ENCODE measurements at places on chromosomes 3 and 15.
A peak's percentile ranks its signal among the peaks of the same experiment; 100 is the strongest.

- DNase-seq = peak; percentile 85
These were observed 325.3 kb downstream of the THSD4 start for GRCh38 chr15:71440489-71441110.

- DNase-seq = peak; percentile 88
These were observed 186.9 kb downstream of the FAM43A start for GRCh38 chr3:194872669-194872977.

DNA sequence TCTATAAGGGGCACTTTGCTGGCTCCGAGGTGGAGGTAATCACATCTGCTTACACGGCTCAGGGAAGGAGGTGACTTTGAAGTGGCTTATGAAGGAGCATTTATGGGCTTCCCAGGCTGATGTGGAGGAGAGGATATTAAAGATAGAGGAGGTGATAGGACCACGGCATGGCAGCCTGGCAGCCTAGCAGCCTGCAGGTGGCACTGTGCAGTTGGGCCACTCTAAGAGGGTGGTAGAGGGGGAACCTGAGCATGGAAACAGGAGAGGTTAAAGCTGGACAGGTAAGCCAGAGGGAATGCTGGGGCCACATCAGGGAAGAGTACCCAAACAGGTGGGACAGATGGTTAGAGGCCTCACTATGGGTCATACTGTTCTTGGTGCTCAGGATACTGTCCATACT, 375.0 kb downstream of the WDR72 start:
- DNase-seq = no peak

DNA sequence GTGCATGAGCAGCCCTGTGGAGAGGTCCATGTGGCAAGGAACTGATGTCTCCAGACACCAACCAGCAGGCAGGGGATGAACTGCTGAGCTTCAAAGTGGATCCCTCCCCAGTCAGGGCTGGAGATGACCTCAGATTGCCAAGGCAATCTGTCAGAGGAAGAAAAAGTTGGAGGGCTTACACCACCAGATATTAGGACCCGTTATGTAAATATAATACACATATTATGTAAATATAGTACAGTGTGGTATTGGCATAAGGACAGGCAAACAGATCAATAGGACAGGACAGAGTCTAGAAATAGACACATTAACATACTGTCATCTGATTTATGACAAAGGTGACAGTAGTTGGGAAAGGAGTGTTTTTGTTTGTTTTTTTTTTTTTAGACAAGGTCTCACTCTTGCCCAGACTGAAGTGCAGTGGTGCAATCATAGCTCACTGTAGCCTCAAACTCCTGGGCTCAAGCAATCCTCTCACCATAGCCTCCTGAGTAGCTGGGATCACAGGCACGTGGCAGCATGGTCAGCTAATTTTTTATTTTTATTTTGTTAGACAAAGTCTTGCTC, 18.0 kb upstream of the RAB7A start:
- DNase-seq = no peak

DNA sequence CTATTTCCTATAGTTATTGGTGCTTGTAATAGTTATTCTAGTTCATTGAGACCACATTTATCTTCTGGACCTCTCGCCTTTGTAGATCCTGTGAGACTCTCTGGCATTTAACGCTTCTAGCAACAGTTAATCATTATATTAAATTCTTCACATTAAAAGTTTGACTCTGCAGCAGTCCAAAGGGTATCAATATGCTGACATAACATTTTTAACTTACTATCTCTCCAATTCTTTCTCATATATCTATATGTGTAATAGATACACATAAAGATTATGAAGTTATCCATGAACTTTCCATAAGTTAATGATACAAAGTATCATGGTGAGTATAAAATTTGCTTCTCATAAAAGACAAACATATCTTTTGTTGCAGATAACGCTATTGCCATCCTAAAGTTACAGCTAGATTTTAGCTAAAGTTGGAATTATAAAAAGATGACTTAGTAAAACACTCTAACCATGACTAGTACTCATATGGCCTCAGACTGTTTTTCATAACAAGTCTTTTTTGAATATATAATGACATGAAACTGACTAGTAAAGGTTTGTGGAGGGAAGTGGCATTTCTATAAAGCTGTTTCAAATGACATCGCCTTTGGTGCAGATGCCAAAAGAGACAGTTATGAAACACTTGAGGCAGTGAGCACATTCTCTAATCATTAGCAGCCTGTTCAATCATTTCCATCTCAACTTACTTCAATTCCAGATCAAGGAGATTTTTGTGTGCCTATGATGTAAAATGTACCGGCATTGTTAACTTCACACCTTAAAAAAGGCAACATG, 379.3 kb upstream of the CBLB start:
- peak; percentile 68 for DNase-seq

- DNase-seq = no peak
These were observed 11.4 kb upstream of the EIF1B start for GRCh38 chr3:40298075-40298474.

DNA sequence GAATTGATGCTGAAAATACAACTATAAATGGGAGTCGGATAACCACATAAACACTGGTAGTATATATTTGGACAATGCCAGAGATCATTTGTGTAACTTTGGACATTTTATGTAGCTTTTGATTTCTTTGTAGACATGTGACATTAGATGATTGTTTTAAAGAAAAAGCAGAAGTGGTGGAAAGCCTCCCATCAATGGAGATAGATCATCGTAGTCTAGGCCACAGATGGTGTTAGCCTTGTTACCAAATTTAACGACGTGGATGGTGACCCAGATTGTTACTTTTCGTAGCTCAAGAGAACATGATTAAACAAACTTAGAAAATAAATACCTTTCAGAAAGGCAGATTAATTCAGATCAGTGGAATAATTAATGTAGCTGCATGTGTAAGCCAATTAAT, 8.8 kb downstream of the CACNA1D start:
- DNase-seq = no peak

DNA sequence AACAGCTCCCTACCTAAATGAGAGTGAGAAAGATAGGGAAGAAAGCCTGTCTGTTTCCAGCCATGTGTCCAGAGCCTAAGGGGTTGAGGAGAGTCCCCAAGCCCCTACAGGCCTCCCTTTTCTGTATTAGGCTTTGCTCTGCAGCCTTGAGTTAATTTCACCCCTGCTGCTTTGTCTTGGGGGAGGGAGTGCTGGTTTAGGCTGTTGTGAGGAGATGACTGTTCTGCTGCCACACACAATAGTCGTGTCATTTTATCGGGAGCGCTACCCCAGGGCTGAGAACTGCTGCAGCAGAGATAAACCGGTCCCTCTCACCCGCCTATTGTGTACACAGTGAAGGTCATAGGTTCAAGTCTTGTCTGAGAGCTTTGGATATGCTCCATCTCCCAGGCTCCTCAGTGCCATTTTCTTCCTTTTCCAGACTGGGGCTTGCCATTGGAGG, 1.4 kb downstream of the ZNF609 start:
- no peak for DNase-seq

DNA sequence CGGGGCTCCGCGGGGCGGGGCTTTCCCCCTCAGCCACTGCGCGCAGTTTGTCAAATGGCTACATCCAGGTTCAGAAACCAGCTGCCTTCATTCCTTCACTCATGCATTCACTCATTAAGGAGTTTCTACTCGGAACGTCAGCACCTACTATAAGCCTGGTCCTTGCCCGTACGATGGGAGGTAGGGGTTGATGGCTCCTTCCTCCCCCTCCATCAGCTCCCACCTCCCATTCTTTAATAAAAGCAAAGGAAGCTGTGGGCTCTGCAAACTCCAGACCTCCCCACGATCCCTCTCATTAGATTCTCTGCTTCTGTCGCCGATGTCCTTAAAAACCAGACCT, 267 bp upstream of the CFAP92 start:
- no peak for DNase-seq

GRCh38 chr3:174810254-174810653, 48.9 kb upstream of the NAALADL2 start:
- DNase-seq = no peak

GRCh38 chr15:53208751-53209150, 418.6 kb upstream of the ONECUT1 start:
- no peak for DNase-seq

- peak; percentile 1 for DNase-seq
These were observed 260.4 kb upstream of the GPR149 start for GRCh38 chr3:154690413-154690812.

DNA sequence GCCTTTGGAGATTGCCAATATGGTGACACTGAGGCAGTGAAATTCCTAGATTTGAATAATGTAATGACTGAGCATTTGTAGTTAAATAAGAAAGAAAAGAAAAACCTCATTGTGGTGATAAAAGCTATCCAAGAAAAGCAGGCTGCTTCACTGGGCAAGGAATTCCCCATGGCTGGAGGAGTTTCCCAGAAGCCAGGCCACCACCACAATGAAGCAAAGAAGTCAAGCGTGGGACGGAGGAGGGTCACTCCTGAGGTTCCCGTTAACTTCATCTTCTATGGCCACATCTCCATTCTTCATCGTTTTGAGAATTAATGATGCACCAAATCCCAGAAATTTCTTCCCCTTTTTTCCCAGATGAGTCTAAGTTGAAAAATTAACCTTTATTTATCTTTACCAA, 185.8 kb upstream of the BCL6 start:
- no peak for DNase-seq

DNA sequence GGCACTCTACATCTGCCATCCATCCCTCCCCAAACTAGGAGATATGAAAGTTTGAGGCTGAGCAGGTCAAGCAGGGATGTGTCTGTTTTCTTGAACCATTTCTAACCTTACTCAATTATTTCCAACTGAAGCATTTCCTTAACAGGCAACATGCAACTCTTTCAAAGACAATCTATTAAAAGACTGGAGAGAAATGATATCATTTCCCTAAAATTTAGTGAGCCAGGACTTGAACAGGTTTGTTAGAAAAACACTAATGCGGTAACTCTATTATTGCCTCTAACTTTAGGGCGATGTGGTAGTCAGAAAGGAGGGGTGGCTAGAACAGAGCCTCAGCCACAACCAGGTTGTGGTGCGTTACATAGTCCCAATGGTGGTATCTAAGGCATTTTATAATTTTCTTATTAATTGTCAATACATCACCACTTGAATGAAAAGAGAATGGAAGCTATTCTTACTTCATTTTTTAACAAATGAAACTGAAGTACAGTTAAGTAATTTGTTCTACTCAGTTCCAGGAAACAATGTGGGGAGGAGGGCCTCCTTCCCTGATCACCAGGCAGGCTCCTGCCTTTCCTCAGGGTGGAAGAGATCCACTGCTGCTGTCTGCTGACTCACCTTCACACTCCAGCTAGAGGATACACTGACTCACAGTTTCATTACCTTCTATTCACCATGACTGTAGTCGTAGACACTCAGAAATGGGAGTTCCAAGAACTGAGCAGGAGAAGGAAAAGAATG, 22.8 kb downstream of the MYO1E start:
- peak; percentile 95 for DNase-seq

DNA sequence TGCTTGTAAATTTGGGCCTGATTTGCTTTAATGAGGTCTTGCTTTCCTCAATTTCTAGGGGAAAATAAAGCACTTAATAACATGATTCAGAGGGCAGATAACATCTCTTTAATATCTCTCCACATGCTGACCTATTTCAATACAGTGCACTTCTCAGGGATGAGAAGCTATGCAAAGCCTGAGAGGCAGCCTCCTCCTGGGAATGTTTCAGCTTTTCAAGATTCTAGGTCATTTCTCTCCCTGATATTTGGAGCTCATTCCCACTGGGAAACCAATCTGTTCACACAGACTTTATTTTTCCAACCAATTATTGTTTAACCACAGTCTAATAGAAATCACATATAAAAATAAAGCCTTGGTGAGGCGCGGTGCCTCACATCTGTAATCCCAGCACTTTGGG, 67.0 kb upstream of the LSAMP start:
- no peak for DNase-seq

- DNase-seq = no peak
These were observed 1325.3 kb downstream of the SI start for GRCh38 chr3:163753033-163753432.

DNA sequence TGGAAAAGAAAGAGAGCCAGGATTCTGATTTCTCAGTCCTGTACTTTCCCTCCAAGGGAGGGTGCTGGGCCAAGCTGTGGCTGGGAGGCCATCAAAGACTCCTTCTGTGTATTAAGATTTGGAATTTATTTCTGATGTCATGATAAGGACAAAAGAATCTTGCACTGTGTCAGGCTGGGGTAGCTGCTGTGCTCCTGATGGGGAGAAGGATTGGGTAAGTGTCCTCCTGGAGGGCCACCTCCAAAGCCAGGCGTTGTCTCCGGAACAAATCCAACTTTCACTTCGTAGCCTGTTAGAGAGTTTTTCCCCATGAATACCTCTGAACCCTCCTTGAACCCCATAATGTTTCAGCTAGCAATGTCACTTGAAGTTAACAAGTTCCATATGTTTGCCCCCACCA, 29.9 kb downstream of the CLDN11 start:
- no peak for DNase-seq

DNA sequence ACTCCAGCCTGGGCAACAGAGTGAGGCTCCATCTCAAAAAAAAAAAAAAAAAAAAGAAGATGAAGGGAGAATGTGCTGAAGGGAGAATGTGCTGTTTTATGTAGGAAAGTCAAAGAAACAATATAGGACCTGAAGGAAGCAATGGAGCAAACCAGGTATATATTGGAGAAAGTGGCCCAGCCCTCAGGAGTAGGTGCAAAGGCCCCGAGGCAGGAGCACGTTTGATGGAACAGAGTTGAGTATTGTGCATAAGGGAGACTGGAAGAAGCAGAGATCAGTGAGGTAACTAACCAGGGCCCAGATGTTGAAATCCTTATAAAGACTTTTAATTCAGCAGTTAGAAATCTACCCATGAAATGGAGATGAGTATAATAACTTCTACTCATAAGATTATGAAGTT, 79.6 kb downstream of the MAP2K5 start:
- DNase-seq = no peak

- DNase-seq = peak; percentile 78
These were observed 254.4 kb upstream of the ZPLD1 start for GRCh38 chr3:102180280-102180931.

GRCh38 chr3:36944641-36945270, at the start of gene TRANK1:
Gene TRANK1 (minus strand): TSS chr3:36945054. CDS start chr3:36944809, 245 bp downstream.
- DNase-seq = peak; percentile 62

DNA sequence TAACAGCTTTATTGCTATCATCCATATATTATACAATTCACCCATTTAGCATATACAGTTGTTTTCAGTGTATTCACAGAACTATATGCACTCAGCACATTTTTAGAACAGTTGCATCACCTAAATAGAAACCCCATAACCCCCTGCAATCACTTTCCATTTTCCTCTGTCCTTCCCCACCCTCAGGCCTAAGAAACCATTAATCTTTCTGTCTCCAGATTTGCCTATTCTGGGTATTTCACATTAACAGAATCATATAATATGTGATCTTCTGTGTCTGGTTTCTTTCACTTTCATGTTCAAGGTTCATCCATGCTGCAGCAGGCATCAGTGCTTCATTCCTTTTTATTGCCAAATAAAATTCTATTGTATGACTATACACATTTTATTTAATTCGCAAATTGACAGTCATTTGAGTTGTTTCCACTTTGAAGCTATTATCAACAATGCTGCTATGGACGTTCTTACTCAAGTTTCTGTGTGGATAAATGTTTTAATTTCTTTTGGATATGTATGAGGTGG, 39.8 kb downstream of the ADAMTS17 start:
- no peak for DNase-seq
